CD4-positive, alpha-beta T cell treated with Interleukin-6 for 4 hours (primary cell): ENCODE measurements at places on chromosomes 12 and 14.
A peak's percentile ranks its signal among the peaks of the same experiment; 100 is the strongest.

DNA sequence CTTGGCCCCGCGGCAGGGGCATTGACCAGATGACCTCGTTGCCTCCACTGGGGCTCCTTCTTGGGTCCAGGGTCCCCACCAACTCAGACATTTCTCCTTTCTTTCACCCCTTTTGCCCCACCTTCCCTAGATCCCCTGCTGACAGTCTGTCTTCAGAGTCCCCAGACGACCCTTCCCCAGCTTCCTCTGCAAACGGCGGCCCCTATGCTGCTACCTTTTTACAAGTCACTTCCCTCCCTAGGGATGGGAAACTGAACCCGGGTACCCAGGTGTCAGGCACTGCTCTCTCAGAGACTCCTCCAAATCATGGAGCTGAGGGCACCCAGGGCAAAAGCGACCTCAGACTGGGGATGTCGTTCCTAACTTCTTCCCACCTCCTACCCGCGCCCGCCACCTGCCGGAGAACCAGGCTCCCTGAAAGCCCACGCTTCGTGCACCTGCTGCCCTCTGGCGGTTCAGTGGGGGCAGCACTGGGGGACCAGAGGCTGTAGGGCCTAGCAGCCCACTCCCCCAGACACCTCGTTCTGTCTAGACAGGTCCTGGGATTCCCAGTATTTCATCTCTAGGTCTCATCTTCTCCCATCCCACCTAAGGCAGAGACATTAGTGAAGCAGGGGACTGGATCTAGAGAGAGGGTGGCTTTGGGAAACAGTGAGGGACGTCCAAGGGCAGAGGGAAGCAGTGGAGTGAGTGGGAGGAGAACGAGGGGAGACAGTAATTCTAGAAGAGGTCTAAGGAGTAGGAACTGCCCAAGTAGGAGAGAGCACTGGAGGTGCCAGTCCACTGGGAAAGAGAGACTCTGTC lies 4.9 kb downstream of the ZNF385A start:
- DNase-seq: peak; percentile 92

GRCh38 chr12:19908830-19909229 lies 459.5 kb upstream of the PDE3A start:
- DNase-seq: no peak

DNA sequence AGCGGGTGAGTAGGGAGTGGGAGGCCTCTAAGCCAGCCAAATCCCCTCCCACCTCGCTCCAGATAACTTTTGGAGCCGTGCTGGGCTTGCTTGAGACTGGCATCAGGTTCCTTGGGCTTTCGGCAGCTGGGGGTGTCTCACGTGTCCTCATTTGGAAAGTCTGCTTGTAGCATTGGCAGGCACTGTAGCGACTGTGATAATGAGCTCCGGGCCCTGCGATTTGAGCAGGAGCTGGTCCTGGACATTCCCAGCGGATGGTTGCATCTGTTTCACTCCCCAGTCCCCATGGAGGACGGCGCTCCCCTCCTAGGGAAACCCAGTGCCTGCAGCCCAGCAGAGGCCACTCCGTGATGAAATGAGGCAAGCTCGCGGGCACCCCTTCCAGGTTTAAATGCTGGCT lies 49.4 kb downstream of the DGLUCY start:
- no peak for DNase-seq

DNA sequence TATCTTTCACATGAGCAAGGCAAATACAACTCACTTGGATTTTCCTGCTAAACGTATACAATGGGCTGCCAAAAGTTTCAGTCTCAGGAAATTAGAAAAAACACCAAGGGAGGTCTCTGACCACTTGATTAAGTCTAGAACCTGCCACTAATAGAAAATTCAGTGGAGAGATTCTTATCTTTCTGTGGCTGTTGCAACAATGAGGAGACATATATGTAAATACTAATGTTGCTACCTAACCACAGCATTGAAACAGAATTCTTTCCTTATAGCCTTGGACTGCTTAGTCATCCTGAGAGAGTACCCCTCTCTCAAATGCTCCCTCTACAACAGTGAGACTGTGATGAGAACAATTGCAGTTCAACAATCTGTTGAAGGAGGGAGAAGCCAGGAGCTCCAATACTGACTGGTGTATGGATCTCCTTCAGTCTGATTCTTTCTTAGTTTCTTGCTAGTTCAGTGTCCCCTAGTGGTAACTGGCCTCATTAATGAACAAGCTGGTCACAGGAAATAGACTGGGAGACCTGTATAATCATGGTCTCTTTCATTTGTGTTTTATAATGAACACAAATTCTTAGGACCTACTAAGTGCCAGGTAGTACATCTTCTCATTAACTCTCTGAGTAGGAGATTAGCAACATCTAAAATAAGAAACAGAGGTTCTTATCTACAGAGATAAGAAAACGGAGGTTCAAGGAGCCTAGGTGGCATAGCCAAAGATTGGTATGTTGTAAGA lies 164.5 kb downstream of the SLC38A4 start:
- DNase-seq: peak; percentile 26

GRCh38 chr14:21987937-21988336 lies 314.3 kb upstream of the OR4E1 start:
- DNase-seq: peak; percentile 25

DNA sequence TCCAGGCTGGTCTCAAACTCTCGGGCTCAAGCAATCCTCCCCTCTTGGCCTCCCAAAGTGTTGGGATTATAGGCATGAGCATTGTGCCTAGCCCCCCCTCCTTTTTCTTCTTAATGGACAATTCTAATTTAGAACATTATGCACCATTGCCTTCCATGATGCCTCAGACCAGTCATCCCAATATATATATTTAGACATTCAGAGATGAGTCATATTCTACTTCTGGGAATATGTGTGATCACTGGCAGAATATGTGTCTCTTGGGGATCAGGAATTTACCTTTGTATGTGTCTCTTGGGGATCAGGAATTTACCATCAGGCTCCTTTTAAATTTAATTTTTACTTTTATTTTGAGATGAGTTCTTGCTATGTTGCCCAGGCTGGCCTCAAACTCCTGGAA lies 7.5 kb upstream of the CCDC177 start:
- no peak for DNase-seq

DNA sequence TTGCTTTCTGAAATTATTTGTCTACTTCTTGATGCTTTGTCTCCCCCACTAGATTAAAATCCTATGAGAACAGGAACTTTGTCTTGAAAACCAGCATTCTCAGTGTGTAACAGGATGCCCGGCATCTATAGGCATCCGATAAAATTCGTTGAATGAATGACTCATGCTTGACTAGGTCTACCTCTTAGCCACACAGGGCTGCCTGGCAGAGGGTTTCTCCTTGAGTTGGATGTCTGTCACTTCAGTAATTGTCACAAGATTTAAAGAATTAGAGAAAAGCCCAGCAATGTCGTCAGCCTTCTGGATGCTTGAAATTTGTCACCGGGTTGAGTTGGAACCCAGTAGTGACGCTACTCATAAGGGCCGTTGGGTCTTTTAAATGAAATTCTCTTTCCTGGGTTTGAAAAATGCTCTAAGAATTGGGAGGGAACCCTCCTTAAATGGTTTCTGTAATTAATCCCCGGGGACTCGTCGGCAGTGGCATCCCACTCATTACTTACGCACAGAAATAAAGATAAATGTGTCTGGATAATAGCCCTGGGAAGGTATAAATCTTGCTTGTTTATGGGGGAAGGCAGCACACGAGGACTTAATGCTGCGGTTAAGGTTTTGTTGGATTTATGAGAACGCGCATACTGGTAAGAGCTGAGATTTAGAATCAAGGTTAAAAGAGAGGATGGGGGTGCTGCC lies 194.1 kb downstream of the AACS start:
- DNase-seq: no peak

DNA sequence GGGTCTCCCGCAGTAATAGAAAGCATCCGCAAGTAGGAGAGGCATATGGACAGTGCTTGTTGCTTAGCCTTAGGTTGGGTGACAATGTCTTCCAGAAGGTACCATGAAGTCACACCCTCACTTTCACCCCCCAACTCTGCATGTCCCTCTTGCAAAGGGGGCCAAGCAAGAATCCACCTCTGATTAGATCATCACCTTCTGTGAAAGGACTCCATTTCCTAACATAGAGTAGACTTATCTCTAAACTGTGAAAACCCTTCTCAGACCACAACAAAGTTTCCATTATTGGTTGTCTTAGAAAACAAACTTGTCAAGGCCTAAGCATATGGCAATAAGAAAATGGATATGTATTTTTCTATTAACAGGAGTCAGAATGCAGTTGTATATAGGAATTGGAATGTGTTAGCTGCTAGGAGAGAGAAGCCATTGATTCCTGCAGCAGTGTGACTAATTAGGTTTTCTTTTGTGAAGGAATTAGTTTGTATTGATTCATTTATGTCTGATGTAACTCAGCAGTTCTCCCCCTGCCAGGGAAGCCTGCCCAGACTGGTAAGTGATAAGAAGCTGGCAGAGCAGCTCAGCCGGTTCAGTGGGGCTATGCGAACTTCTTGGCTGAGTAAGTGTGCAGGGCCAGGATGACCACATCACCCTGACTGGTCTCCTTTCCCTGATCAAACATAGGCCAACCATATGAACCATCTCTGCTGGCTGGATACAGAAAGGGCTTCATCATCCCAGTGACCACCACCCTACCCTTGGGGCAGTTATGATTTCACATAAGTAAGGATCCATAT lies 107.3 kb upstream of the CCDC196 start:
- DNase-seq: no peak

- no peak for DNase-seq
Measured at GRCh38 chr12:10617863-10618262, 4.5 kb upstream of the MAGOHB start.
